ENCODE measurements at places on chromosomes 4 and X. TPM values are rescaled to one million over a fixed set of nuclear protein-coding genes. Genes with fewer than 3 reads are reported as not detected.

The CACNA1F gene
- not detected for total RNA-seq

The ANOS1 gene
- total RNA-seq = 7.9 TPM

The MGST2 gene
- total RNA-seq = 3.0 TPM

The SMIM10 gene
- total RNA-seq = 5.9 TPM

The PDE6B gene
- 0.22 TPM for total RNA-seq

The SLC10A4 gene
- total RNA-seq = 0.25 TPM

The AGTR2 gene
- not detected for total RNA-seq

The NAA11 gene
- total RNA-seq = not detected

The SEC24B gene
- 12.4 TPM for total RNA-seq

The IL13RA2 gene
- 100 TPM for total RNA-seq

The BEX4 gene
- total RNA-seq = 26.4 TPM

The IL2RG gene
- total RNA-seq = not detected

The AR gene
- 16.6 TPM for total RNA-seq

The AFM gene
- total RNA-seq = not detected

The MAGEA4 gene
- not detected for total RNA-seq

The SPP1 gene
- total RNA-seq = 58.1 TPM

The RGS12 gene
- total RNA-seq = 20.6 TPM

The TKTL2 gene
- total RNA-seq = not detected

The POLR2B gene
- total RNA-seq = 140 TPM

The SYNPO2 gene
- 7.0 TPM for total RNA-seq

The DCAF8L2 gene
- total RNA-seq = not detected

The SERTM2 gene
- total RNA-seq = 1.9 TPM

The KIT gene
- 0.89 TPM for total RNA-seq

The ERCC6L gene
- 12.4 TPM for total RNA-seq

The ARMCX6 gene
- 26.3 TPM for total RNA-seq

The RBMXL3 gene
- total RNA-seq = not detected

The NPNT gene
- 1.1 TPM for total RNA-seq

The PCSK1N gene
- total RNA-seq = 2.9 TPM

The TMPRSS11D gene
- under 0.01 TPM for total RNA-seq

The SHROOM2 gene
- 0.75 TPM for total RNA-seq

The P2RY10 gene
- total RNA-seq = not detected

The NAT8L gene
- total RNA-seq = 0.12 TPM

The GABRA4 gene
- total RNA-seq = not detected

The HS6ST2 gene
- total RNA-seq = 0.25 TPM

The C4orf51 gene
- total RNA-seq = not detected

The UGT2B7 gene
- total RNA-seq = not detected

The SLC25A6 gene
- 166 TPM for total RNA-seq

The CXCL8 gene
- 6.3 TPM for total RNA-seq

The TGIF2LX gene
- total RNA-seq = not detected

The FGG gene
- not detected for total RNA-seq

The EMCN gene
- 0.12 TPM for total RNA-seq

The TCEAL2 gene
- total RNA-seq = not detected

The PHEX gene
- 1.00 TPM for total RNA-seq

The GATA1 gene
- total RNA-seq = not detected

The SCML1 gene
- 10.2 TPM for total RNA-seq

The NHS gene
- 2.3 TPM for total RNA-seq

The C4orf46 gene
- 9.4 TPM for total RNA-seq

The GRPR gene
- total RNA-seq = not detected

The BEX1 gene
- 4.4 TPM for total RNA-seq

The NCAPG gene
- 22.2 TPM for total RNA-seq

The DOCK11 gene
- 39.5 TPM for total RNA-seq

The LDB2 gene
- total RNA-seq = 38.7 TPM

The SUPT20HL1 gene
- 0.11 TPM for total RNA-seq

The MCUB gene
- 21.5 TPM for total RNA-seq

The MAGED4B gene
- 19.7 TPM for total RNA-seq

The REELD1 gene
- not detected for total RNA-seq

The CEP135 gene
- total RNA-seq = 15.2 TPM

The TREX2 gene
- 1.9 TPM for total RNA-seq
